ENCODE measurements at places on chromosomes 1 and 21. TPM values are rescaled to one million over a fixed set of nuclear protein-coding genes. Genes with fewer than 3 reads are reported as not detected.

The GPR25 gene
- 0.87 TPM for total RNA-seq

The MYOG gene
- 0.25 TPM for total RNA-seq

The MCOLN3 gene
- 4.4 TPM for total RNA-seq

The OR2M3 gene
- total RNA-seq: 0.19 TPM

The TMCC2 gene
- total RNA-seq: 12.1 TPM

The ENO1 gene
- total RNA-seq: 310 TPM

The SH2D5 gene
- 5.8 TPM for total RNA-seq

The WDR47 gene
- total RNA-seq: 34.7 TPM

- DNase-seq: peak; percentile 78
These were observed 15.2 kb upstream of the GPR153 start for GRCh38 chr1:6275826-6276782.

- no peak for DNase-seq
These were observed 66.7 kb downstream of the LBR start for GRCh38 chr1:225361176-225361575.

DNA sequence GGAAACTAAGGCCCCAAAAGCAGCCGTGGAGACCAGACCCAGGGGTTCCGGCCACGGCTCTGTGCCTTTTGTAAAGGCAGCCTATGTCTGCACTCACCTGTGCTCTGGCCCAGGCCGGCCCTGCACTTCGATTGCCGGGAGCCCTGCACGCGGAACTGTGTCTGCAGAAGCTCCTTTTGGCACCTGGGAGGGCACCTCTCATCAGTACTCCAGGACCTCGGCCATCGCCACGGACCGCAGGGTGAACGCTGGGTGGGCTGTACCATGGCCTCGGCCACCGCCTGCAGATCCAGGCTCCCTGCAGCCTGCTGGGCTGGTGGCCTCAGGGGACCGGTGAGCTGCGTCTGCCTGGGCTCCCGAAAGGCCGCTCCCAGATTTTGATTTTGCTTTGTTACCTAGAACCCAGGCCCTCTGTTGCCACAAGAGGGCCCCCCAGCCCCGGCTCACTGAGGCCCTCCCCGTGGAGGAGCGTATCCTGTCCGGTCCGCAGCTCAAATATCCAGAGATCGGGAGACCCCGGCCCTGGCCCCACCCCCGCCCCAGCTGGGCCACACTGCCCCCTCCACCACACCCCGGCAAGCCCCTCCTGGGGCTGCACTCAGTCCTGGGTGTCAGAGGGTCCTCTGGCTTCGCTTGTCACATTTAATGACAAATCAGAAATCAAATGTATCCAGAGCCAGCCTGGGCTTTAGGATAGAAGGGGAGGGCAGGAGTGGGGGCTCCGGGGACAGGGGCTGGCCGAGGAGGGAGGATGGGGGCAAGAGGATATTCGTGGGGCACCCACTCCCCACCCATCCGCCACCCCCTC is 60.2 kb upstream of the PDE9A start:
- DNase-seq: peak; percentile 77

DNA sequence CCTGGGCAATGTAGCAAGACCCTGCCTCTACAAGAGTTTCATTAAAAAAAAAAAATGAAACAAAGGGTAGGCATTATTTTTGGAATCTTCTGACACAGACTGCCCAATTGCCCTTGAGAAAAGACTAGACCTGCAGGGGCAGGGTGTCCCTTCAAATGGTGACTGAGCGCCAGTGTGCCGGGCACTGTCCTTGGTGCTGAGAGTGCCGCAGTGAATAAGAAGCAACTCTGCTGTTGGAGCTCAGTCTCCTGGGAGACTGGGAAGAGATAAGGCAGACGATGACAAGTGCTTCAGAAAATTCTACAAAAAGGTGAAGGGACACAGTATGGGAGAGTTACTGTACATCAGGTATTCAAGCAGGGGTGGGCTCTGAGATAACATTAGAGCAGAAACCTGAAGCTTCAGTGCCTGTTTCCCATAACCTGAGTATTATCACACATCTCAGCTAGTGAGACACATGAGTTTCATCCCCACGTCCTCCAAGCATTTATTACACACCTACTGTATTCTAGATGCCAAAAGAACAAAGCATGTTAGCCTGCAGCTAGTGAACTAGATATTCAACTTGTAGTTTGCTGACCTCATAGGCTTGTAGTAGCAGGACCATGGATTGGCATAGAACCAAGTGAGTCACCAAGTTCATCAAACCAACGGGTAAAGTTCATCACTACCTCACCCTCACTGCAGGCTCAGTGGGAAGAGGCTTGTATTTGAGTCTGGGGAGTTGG is 18.4 kb upstream of the RPL11 start:
- peak; percentile 42 for DNase-seq

- no peak for DNase-seq
These were observed 20.2 kb upstream of the RABGGTB start for GRCh38 chr1:75765697-75766355.

DNA sequence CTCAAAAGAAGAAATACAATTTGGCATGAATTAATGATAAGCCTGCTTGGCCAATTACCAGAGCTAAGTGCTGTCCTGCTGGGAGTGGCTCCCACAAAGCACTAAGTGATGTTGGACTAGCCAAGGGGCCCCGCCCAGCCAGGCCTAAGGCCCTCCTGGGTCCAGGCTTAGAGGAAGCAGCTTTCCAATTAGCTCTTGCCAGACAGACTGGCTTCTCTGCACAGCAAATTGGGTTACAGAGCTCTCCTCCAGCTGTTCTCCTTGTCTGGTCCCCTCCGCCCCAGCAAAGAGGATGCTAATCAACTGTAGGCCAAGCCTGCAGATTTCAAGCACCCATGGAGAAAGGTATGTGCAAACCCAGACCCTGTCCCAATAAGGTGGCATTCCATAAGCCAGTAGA is 151.9 kb downstream of the DMRTA2 start:
- no peak for DNase-seq

GRCh38 chr1:162185314-162186025 is 116.0 kb downstream of the NOS1AP start:
- DNase-seq: no peak

DNA sequence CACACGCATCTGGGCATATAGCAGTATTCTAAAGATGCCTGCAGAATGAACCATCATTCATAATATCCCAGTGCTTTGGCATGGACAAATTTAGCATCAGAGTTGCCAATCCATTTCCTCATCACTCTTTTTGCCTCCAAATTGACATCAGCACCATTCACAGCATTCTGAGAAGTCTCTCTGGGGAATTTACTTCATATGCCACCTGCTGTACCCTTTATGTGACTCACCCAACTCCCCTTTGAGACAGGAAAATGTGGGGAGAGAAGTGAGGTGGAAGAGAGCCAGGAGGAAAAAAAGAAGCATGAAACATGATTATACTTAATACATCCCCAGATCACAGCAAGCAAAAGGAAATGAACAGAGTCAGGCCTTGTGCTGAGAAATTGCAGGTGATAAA is 37.4 kb downstream of the RAB3B start:
- no peak for DNase-seq

DNA sequence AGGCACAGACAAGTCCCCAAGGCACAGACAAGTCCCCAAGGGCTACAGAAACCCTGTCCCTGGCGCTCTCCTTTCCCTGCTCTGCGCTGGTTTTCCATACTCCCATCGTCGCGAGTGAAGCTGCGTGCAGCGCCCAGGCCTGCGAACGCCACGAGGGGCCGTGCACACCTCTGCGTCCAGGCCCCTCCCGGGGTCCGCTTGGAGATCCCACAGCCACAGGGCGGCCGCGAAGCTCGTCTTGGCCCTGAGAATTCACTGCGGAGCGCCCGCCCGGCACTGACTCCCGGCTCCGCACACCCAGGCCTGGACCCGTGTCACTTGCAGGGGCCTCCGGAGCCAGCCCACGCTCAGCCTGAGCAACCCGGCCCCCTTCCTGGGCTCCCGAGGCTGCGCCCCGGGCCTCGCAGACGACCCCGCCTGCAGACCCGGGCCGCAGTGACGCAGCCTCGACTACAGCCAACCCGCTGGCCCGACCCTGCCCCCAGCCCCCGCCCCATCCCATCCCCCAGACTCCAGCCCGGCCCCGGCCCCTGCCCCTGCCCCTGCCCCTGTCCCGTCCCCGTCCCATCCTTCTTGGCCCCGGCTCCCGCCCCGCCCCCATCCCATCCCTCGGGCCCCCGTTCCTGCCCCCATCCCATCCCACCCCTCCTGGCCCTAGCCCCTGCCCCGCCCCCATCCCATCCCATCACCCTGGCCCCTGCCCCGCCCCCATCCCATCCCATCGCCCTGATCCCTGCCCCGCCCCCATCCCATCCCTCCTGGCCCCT is 841 bp downstream of the POFUT2 start:
- DNase-seq: peak; percentile 25

DNA sequence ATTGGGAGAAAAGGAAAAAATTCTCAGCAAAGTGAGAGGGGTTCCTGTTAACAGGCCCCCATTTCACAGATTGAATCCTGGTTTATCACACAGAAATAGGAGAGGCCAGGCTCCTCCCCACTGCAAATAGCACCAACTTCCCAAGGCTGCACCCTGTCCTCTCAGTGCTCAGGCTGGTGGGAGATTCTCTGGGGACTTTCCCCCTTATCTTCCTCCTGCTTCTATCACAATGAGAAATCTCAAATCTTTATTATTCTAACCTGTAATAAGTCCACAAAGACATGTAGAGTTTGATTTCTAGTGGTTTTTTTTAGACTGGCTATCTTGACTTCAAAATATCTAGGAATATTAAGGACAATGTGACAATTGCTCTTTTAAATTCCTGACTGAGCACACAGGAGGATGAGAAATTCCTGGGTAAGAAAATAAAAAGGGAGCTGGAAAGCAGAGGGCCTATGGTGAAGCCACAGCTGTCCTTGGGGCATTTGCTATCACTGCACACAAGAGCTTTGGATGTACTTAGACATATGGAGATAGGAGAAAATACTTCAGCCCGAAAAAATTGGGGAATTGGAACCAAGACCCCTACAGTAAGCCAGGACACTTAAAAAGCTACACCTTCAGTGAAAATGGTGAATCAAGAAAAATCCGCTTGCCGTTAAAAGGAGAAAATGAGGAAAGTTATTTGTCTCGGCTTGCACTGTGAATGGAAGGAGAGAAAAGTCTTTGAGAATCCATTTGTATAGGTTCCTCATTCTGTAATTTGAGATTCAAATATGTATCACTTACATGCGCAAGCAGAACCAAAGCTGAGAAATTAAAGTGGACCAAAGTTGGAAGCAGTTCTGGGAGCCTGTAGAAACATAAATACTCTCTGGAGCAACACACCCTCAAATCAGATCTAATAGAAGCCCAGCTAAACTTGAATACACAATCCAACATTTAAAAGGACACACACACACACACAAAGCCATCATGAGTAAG is 65.9 kb upstream of the C1orf105 start:
- DNase-seq: no peak

DNA sequence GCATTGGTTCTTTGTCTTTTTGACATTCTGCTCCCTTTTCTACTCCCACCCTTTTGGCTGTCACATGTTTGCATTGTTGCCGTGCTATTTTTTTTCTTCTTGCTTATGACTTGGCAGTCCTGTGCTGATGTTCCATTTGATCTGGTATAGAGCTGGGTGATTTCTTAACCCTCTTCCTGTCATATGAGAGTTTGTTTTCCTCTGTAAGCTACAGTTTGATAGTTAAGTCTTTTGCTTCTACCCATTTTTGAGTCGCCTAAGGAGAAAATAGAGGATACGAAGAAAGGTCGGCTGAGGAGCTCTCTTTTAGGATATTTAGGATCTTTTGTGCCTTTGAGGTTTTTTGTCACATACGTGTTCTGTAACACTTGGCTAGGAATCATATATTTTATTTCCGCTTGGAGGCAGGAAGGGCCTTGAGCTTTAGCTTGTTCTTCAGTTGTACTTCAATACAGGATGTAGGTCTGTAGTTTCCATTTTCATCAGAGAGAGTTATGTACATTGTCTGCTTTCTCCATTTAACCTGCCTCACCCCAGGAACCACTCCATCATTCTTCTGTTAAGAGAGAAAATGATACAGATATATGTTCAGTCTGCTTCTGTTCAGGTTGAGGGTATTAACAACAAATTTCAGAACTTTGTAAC is 150.7 kb downstream of the BACH1 start:
- DNase-seq: no peak

DNA sequence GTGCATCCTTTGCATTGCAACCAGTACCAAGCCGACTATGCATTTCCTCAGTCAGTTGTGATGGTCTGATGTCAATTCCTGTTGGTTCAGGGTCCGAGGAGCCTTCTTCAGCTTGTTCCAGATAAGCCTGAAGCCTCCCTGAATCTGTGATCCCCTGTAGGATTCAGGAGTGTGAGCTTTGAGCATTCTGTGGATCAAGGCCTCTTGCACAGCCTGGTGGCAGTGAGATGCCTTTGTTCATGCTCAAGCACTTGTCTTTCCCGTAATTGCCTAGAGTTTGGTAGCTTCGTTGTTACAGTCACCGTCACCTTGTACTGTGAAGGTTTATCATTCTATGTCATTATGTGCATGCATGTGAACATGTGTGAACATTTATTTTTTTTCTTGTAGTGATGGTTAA is 103.5 kb downstream of the PBX1 start:
- DNase-seq: no peak

GRCh38 chr1:14732728-14733047 is 134.2 kb downstream of the KAZN start:
- no peak for DNase-seq

- peak; percentile 33 for DNase-seq
These were observed 629 bp downstream of the TAF5L start for GRCh38 chr1:229625071-229625914.

DNA sequence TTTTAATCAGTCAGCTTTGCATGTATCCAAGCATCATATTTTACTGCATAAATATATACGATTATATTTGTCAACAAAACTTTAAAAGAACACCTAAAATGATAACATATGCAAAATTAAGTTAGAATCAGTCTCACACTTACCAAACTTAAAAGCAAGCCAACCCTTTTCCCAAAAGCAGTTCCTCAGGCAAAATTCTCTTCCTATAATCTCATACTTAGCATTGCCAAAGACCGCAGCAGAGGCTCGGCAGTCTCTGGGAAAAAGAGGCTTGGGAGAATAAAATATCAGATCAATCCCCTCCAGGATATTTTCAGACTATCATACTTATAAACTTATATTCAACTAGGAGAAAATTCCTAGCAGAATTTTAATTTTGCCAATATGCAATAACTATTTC is 93.2 kb upstream of the RGS18 start:
- DNase-seq: no peak

- no peak for DNase-seq
These were observed 62.1 kb downstream of the PRKCZ start for GRCh38 chr1:2112280-2112701.

- peak; percentile 84 for DNase-seq
These were observed at the start of gene VANGL2 for GRCh38 chr1:160400223-160400645. VANGL2 (plus strand) TSS chr1:160400564; CDS start chr1:160415838, 15,274 bp downstream.

DNA sequence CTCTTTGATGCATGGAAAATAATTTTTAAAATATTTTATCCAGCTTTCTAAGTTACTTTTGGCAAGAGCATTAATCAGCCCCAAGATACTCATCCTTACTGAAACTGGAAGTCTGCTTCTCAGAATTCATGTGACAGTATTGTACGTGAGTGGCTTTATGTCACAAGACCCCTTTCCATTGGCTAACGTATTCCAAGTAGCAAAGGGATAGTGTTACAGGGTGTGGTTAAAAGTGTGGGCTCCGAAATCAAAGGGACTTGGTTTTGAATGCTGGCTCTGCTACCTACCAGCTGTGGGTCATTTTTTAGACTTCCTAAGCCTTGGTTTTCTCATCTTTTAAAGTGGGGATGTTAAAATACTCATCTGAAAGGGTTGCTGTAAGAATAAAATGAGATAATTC is 91.7 kb downstream of the RHOU start:
- no peak for DNase-seq
